ENCODE measurements at places on chromosomes 5 and 9.

DNA sequence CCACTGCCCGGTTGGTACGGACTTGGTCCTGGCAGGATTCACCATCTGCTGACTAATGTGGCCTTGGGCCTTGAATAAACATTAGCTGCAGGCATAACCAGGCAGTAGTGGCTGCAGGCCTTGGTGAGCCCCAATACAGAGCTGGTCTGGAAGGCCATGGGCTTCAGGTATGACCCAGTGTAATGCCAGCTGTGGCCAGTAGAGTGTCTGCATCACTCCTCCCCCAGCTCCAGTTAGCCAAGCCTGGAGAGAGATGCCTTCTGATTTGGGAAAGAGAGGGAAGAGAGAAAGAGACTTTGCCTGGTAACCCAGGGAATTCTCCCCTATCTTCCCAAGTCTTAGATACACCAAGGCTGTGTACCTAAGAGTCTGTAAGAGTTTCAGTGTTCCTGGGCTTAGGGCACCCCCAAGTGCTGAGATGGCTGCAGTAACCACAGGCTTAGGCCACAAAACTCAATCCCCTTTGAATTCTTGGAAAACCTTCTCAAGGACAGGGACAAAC is 5.6 kb upstream of the C5 start:
- no peak for DNase-seq

- no peak for DNase-seq
These were observed 102.2 kb downstream of the HACD4 start for GRCh38 chr9:20929276-20929675.

DNA sequence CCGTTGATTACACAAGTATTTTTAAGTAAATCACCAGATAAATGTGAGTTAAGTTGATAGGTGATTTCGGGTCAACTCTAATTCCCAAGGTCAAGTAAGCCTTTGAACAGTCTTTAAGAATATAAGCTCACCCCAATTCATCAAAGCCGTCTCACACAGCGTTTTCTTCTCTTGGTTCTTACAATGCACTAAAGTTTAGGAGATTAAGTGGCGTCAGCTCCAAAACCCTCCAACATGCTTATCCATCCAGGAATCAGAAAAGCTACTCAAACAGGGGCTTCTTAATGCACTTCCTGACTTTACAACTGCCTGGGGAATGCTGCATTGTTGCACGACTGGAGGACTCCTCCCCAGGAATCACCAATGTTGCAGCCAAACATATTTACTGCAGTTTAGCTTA is 206.2 kb upstream of the EFNA5 start:
- no peak for DNase-seq

DNA sequence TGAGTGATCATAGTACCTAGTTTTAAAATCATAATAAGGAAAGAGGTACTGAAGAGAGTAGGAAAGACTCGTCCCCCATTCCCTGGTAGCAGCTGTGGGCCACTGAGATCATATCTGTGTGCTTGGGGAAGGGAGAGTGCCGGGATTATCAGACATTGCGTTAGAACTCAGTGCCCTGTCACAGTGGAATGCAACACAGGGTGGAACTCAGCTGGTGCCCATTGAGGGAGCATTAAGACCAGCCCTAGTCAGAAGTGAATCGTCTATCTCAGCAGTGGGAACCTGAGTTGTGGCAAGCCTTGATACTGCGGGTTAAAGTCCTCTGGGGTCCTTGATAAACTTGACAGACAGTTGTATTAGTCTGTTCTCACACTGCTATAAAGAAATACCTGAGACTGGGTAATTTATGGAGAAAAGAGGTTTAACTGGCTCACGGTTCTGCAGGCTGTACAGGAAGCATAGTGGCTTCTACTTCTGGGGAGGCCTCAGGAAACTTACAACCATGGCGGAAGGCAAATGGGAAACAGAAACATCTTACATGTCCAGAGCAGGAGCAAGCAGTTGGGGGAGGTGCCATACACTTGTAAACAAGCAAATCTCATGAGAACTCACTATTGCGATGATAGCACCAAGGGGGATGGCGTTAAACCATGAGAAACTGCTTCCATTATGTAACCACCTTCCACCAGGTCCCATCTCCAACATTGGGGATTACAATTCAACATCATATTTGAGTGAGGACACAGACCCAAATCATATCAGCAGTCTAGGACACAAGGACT is 33.1 kb downstream of the NDUFAF2 start:
- DNase-seq = no peak

DNA sequence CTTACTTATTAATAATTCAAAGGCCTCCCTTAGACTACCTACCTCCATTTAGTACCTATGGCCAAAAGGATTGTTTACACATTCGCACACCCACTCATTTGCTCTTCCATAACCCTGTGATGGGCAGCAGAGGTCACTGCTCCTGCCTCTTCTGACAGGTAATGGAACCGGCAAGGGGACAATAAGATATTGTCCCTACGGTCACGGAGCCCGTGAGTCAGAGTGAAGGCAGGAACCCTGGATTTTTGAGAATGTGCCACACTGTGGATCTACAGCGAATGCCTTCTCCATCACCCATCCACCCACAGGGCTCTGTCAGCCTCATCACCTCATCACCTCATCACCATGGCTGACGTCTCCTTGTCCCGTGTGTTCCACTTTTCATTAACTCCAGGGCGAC is 132.3 kb downstream of the MYO10 start:
- DNase-seq = no peak
